ENCODE measurements at places on chromosomes 5 and 9. TPM values are rescaled to one million over a fixed set of nuclear protein-coding genes. Genes with fewer than 3 reads are reported as not detected.

The NELFB gene
- polyA plus RNA-seq, result 57.6 TPM

The KIF12 gene
- polyA plus RNA-seq, result 5.2 TPM

The TRIM7 gene
- polyA plus RNA-seq, result 0.57 TPM

The ADCY2 gene
- polyA plus RNA-seq, result 35.8 TPM

The FIBCD1 gene
- 8.8 TPM for polyA plus RNA-seq

The STK32A gene
- 0.52 TPM for polyA plus RNA-seq

The FOXD4 gene
- polyA plus RNA-seq, result 0.08 TPM

The GMCL2 gene
- polyA plus RNA-seq, result not detected

The NR4A3 gene
- polyA plus RNA-seq, result 0.05 TPM

The ARID3C gene
- 0.25 TPM for polyA plus RNA-seq

The FAM151B gene
- polyA plus RNA-seq, result 0.62 TPM

The GFI1B gene
- polyA plus RNA-seq, result 0.11 TPM

DNA sequence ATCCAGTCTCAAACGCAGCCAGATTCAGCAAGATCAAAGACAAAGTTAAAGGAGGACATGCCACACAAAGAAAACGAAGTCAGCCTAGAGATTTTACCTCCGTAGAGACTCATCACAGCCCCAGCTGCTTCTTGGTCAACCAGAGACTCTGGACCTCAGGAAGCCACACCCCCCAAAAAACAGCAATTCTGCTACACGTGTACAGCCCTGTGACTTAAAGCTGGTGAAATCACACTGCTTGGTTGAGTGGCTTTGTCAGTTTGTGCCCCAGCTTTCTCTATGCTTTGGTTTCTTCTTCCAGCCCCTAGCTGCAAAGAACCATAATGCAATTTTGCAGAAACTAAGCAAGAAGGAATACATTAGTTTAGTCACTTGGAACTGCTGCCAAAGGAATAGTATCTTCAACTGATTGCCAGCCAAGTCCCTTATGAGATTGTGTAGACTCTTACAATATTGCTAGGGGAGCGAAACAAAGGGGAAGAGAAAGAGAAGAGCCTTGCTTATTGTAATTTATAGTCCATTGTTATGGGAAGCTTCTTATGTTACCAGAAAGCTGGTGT is 158.8 kb upstream of the ZNF462 start:
- H3K36me3 ChIP-seq, result no peaks in the 10 kb centered on the region
- H3K27me3 ChIP-seq, result no peaks in the 10 kb centered on the region
- no peak overlapping the region for H3K4me3 ChIP-seq
- DNase-seq, result no peak

- no peak overlapping the region for H3K27ac ChIP-seq
- H3K36me3 ChIP-seq, result no peaks in the 10 kb centered on the region
- H3K4me1 ChIP-seq, result peaks cover 6% of the 10 kb centered on the region
- H3K27me3 ChIP-seq, result no peaks in the 10 kb centered on the region
- no peak overlapping the region for H3K4me3 ChIP-seq
Measured at GRCh38 chr9:37239224-37239859, 119.0 kb downstream of the ZCCHC7 start.

- H3K36me3 ChIP-seq, result no peaks in the 10 kb centered on the region
- no peaks in the 10 kb centered on the region for H3K27me3 ChIP-seq
- no peak for DNase-seq
- no peak overlapping the region for H3K27ac ChIP-seq
Measured at GRCh38 chr5:2149195-2149539, 266.4 kb upstream of the IRX4 start.

DNA sequence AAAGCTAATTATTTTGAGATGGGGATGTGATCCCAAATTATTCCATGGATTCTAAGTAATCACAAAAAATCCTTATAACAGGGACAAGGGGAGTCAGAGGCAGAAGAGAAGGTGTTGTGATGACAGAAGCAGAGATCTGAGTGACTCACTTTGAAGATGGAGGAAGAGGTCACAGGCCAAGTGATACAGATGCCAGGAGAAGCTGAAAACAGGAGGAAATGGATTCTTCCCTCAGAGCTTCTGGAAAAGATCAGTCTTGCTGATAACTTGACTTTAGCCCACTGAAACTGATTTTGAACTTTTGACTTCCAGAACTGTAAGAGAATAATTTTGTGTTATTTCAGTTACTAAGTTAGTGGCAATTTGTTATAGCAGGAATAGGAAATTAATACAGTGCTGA is 105.3 kb downstream of the GCNT1 start:
- H3K4me3 ChIP-seq, result no peak overlapping the region
- no peaks in the 10 kb centered on the region for H3K4me1 ChIP-seq
- H3K27ac ChIP-seq, result no peak overlapping the region
- no peaks in the 10 kb centered on the region for H3K36me3 ChIP-seq

DNA sequence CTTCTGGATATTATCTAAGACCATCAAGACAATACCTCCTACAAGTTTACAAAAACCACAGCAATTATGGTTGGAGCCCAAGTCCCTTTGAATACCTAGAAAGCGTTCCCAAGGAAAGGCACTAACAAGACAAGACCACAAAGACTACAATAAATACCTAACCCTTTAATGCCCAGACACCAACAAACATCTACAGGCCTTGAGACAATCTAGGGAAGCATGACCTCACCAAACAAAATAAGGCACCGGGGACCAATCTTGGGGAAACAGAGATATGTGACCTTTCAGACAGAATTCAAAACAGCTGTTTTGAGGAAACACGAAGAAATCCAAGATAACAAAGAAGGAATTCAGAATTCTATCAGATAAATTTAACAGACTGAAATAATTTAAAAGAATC is 37.8 kb downstream of the OXCT1 start:
- H3K27ac ChIP-seq, result no peak overlapping the region
- no peak for DNase-seq
- H3K4me1 ChIP-seq, result no peaks in the 10 kb centered on the region

- H3K4me3 ChIP-seq, result no peak overlapping the region
- no peak for DNase-seq
- no peaks in the 10 kb centered on the region for H3K27me3 ChIP-seq
- H3K27ac ChIP-seq, result no peak overlapping the region
- 0 out of 2 replicates have a peak, but pooled peaks cover 4% of the 10 kb centered on the region for H3K4me1 ChIP-seq
Measured at GRCh38 chr9:105967797-105968196, 273.5 kb downstream of the TMEM38B start.

GRCh38 chr9:125810161-125810560 is 63.0 kb downstream of the PBX3 start:
- no peak overlapping the region for H3K4me3 ChIP-seq
- no peak for DNase-seq
- no peak overlapping the region for H3K27ac ChIP-seq
- H3K27me3 ChIP-seq, result no peaks in the 10 kb centered on the region
- no peaks in the 10 kb centered on the region for H3K36me3 ChIP-seq

DNA sequence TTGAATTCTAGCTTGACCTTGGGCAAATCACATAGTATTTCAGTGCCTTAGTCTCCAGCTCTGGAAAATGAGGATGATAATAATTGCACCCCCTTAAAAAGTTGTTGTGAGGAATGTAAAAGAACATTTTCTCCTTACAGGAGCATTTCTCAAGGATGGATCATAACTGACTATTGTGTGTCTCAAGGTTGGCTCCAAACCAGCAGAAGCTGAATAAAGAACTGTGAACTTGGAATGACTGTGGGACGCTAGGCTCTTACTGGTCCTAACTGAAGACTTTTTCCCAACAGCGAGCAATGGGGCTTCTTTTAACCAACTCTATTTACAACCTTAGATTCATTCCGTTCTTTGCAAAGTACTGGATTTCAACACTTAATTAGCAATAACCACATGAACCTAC is 26.2 kb upstream of the GLRX start:
- H3K4me3 ChIP-seq, result no peak overlapping the region
- H3K4me1 ChIP-seq, result no peaks in the 10 kb centered on the region
- no peak for DNase-seq
- H3K36me3 ChIP-seq, result no peaks in the 10 kb centered on the region
- H3K27me3 ChIP-seq, result no peaks in the 10 kb centered on the region

- H3K4me3 ChIP-seq, result no peak overlapping the region
- H3K27ac ChIP-seq, result no peak overlapping the region
- H3K27me3 ChIP-seq, result no peaks in the 10 kb centered on the region
- H3K36me3 ChIP-seq, result no peaks in the 10 kb centered on the region
Measured at GRCh38 chr5:94397508-94397907, 220.9 kb downstream of the KIAA0825 start.

DNA sequence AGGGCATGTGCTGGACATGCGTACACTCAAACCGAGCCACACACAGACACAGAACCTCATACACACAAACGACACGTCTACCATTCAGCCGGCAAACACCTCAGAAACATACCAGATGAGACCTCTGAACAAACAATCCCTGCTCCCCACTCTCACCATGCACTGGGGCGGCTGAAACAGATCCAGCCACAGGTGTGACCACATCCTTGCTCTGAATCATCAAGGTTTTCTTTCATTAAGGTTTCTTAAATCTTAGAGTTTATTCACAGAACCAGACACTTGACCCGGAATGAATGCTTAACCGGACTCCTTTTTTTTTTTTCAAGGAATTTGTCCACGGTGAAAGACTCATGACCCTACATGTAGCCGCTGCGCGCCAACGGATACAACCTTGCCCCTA is 26.2 kb downstream of the TERT start:
- no peak overlapping the region for H3K4me3 ChIP-seq
- H3K27ac ChIP-seq, result no peak overlapping the region
- DNase-seq, result no peak
- H3K36me3 ChIP-seq, result peaks cover 14% of the 10 kb centered on the region

- no peaks in the 10 kb centered on the region for H3K4me1 ChIP-seq
- no peak overlapping the region for H3K4me3 ChIP-seq
- DNase-seq, result no peak
- H3K27me3 ChIP-seq, result no peaks in the 10 kb centered on the region
Measured at GRCh38 chr5:37495210-37495609, 116.1 kb downstream of the WDR70 start.

- no peaks in the 10 kb centered on the region for H3K27me3 ChIP-seq
- no peak overlapping the region for H3K4me3 ChIP-seq
- H3K27ac ChIP-seq, result no peak overlapping the region
- DNase-seq, result no peak
Measured at GRCh38 chr5:31823472-31823871, 184.5 kb downstream of the PDZD2 start.

- H3K27me3 ChIP-seq, result no peaks in the 10 kb centered on the region
- H3K27ac ChIP-seq, result no peak overlapping the region
- no peak for DNase-seq
- no peak overlapping the region for H3K4me3 ChIP-seq
- H3K36me3 ChIP-seq, result no peaks in the 10 kb centered on the region
Measured at GRCh38 chr5:125005266-125005665, 258.8 kb upstream of the ZNF608 start.

GRCh38 chr9:132733260-132733815 is 63.1 kb downstream of the GTF3C4 start:
- DNase-seq, result no peak
- no peaks in the 10 kb centered on the region for H3K4me1 ChIP-seq
- H3K27me3 ChIP-seq, result no peaks in the 10 kb centered on the region
- H3K36me3 ChIP-seq, result no peaks in the 10 kb centered on the region

- H3K27ac ChIP-seq, result no peak overlapping the region
- H3K36me3 ChIP-seq, result no peaks in the 10 kb centered on the region
- H3K4me3 ChIP-seq, result no peak overlapping the region
- no peak for DNase-seq
Measured at GRCh38 chr9:87849144-87849758, 33.4 kb upstream of the SPATA31E1 start.

DNA sequence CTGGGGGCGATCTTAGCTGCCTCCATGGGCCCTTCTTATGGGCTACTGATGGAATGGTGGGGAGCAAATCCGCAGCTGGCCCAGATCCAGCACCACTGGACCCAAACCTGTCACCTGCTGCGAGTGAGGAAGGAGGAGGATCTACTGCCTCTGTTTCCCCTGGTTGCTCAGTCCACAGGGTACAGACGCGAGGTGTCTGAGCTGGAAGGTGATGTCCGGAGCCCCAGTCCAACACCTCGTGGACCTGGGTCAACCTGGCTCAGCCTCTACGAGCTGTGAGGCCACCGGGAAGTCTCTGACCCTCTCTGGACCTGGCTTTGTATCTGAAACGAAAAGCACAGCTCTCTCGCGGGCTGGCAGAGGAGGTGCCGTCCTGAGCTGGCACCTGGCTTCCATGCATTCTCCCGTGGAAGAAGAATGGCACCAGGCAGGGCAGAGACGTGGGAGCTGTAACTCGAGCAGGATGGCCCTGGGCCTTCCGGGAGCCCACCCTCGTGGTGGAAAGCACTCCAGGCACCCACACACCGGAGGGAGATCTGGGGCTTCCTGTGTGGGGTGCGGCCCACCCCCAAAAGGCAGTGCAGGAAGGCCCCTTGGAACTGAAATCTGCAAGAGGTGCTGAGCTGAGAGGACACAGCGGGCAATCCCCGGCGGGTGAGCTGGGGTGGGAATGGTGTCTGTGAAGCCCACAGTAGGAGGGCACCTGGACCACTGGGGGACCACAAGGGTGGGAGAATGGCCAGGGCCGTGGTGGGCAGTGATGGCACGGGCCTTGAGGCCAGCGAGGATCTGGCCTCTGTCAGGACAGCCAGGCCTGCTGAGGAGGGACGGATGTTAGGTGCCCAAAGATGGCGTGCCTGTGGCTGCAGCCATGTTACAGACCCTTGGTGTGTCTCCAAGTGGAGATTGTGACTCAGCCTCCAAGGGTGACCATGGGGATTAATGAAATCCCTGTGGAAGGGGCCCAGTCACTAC is 133.4 kb downstream of the OLFM1 start:
- peaks cover 46% of the 10 kb centered on the region for H3K4me1 ChIP-seq
- no peak overlapping the region for H3K27ac ChIP-seq
- no peak overlapping the region for H3K4me3 ChIP-seq
- H3K36me3 ChIP-seq, result no peaks in the 10 kb centered on the region
- DNase-seq, result no peak

DNA sequence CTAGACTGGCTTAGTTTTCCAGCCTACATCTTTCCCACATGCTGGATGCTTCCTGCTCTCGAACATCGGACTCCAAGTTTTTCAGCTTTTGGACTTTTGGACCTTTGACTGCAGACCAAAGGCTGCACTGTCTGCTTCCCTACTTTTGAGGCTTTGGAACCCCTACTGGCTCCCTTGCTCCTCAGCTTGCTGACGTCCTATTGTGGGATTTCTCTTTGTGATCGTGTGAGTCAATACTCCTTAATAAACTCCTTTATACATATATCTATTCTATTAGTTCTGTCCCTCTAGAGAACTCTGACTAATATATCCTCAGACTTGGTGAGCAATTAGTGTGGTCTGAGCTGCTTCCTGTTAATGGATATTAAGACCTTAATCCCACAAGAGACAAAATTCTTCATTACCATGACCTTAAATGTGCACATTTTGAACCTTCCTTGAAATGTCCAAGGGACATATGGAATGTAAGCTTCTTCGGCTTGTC is 752.9 kb downstream of the CDH18 start:
- H3K27me3 ChIP-seq, result no peaks in the 10 kb centered on the region
- H3K27ac ChIP-seq, result no peak overlapping the region
- no peak overlapping the region for H3K4me3 ChIP-seq
- H3K36me3 ChIP-seq, result no peaks in the 10 kb centered on the region
- no peak for DNase-seq
- no peaks in the 10 kb centered on the region for H3K4me1 ChIP-seq

- H3K27me3 ChIP-seq, result peaks cover 36% of the 10 kb centered on the region
- no peak for DNase-seq
- no peaks in the 10 kb centered on the region for H3K36me3 ChIP-seq
- peaks cover 21% of the 10 kb centered on the region for H3K4me1 ChIP-seq
Measured at GRCh38 chr9:89178830-89179539, 367 bp upstream of the SHC3 start.

Measured in H1 (cell line).